ENCODE measurements at places on chromosomes 11 and 22. TPM values are rescaled to one million over a fixed set of nuclear protein-coding genes. Genes with fewer than 3 reads are reported as not detected.
A peak's percentile ranks its signal among the peaks of the same experiment; 100 is the strongest.

DNA sequence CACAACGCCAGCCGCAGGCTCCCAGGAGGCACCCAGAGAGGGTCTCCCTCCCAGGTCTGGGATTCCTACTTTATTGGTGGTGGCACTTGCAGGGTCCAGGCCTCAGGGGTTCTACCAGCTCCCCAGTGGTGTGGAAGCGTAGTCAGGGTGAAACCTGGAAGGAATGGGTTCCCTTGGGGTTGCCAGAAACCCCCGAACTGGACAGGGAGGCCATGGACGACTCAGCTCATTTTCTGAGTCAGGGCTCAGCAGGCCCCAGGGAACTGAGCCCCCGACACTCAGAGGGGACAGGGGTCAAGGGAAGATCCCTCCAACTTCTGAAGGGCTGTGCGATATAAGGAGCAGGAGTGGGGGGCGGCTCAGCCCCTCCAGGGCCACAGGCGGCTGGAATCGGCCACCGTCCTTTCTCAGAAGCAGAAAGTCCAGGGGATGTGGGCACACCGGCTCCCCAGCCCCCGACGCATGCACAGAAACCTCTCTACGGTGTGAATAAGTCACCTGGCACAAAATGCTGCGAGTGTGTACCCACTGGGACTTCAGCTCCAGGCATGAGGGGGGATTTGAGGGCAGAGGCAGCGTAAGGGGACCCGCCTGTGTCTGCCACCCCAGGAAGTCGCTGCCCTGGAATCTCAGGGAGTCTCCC is 25.1 kb downstream of the MRGPRG start:
- H3K4me1 ChIP-seq: no peaks in the 10 kb centered on the region
- H3K36me3 ChIP-seq: no peaks in the 10 kb centered on the region
- no peak for DNase-seq
- no peak overlapping the region for H3K4me3 ChIP-seq

DNA sequence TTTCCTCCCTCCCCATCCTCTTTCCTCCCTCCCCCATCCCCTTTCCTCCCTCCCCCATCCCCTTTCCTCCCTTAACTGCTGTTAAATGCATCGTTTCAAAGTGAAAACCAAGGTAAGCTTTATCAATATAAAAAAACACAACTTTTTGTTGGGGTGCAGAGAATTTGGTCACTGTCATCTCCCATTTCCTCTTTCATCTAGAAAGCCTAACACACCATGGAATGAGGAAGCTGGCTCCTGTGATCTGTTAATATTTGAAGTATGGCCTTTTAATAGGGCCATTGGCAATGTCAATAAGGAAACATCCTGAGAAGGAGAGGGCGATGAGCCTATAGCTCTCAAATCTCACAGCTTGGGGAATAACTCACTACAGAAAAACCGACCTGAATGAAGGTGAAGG is 7.0 kb downstream of the EXPH5 start:
- H3K4me3 ChIP-seq: no peak overlapping the region
- no peaks in the 10 kb centered on the region for H3K36me3 ChIP-seq

GRCh38 chr11:117861151-117862018 is 15.1 kb downstream of the FXYD6 start:
- no peaks in the 10 kb centered on the region for H3K36me3 ChIP-seq
- H3K4me3 ChIP-seq: no peak overlapping the region
- peaks cover 3% of the 10 kb centered on the region for H3K4me1 ChIP-seq
- no peak for DNase-seq

TAF6L gene
- 21.0 TPM for total RNA-seq

GRCh38 chr22:17570851-17571631 is 7.7 kb downstream of the SLC25A18 start:
- no peak for DNase-seq
- H3K27ac ChIP-seq: no peak overlapping the region
- H3K27me3 ChIP-seq: no peaks in the 10 kb centered on the region
- H3K4me3 ChIP-seq: no peak overlapping the region
- no peaks in the 10 kb centered on the region for H3K4me1 ChIP-seq

- H3K4me3 ChIP-seq: no peak overlapping the region
- no peaks in the 10 kb centered on the region for H3K4me1 ChIP-seq
- DNase-seq: no peak
- no peak overlapping the region for H3K27ac ChIP-seq
- H3K36me3 ChIP-seq: no peaks in the 10 kb centered on the region
Measured at GRCh38 chr22:48332438-48333322, 1495.0 kb downstream of the BRD1 start.

EMSY gene
- total RNA-seq: 31.5 TPM

DNA sequence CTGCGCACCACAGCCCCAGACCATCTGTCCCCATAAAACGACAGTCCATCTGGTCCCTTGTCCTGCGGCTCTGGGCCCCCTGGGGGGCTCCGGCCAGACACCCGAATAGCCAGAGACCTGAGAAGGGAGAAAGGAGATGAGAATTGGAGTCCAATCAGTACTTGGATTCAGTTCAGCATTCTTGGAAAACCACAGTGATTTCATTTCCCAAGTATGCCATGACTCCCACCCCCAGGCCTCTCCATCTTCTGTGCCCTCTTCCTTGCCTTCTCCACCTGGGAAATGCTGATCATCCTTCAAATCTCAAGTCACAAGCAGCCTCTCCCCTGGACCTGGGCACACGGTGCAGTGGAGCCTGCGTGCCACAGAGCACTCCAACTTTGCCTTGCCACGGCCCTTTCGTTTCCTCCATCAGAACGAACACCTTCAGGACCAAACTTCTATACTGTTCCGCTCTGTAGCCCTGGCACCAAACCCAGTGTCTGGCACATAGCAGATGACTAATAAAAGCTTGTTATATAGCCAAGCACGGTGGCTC is 10.9 kb upstream of the MFNG start:
- H3K4me3 ChIP-seq: no peak overlapping the region
- H3K4me1 ChIP-seq: peaks cover 9% of the 10 kb centered on the region
- H3K27ac ChIP-seq: no peak overlapping the region
- peaks cover 2% of the 10 kb centered on the region for H3K27me3 ChIP-seq
- H3K36me3 ChIP-seq: no peaks in the 10 kb centered on the region
- DNase-seq: no peak

DNA sequence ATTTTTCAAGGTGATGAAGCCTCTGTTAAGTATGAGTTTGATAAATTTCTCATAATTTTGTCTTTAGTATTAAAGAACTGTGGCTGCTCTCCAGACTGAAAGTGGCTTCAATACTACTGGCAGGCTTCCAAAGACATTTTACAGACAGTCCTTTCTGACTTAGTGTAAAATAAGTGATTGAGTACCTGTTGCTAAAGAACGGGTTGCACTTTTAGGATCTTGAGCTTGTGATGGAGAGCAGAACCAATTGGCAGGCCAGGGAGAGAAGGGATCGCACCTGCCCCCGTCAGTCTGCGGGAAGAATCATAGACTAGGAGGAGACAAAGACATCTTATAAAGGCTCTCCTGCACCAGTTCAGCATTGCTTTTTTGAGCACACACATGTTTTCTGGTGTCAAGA is 4.4 kb downstream of the NCAM1 start:
- DNase-seq: no peak
- H3K27ac ChIP-seq: no peak overlapping the region
- peaks cover 52% of the 10 kb centered on the region for H3K27me3 ChIP-seq
- no peak overlapping the region for H3K4me3 ChIP-seq

GRCh38 chr11:3969613-3970012 is 114.1 kb downstream of the STIM1 start:
- peak overlapping the region; percentile 88 for H3K27ac ChIP-seq
- peak overlapping the region; percentile 48 for H3K4me3 ChIP-seq
- H3K36me3 ChIP-seq: peaks cover 48% of the 10 kb centered on the region
- DNase-seq: no peak

DNA sequence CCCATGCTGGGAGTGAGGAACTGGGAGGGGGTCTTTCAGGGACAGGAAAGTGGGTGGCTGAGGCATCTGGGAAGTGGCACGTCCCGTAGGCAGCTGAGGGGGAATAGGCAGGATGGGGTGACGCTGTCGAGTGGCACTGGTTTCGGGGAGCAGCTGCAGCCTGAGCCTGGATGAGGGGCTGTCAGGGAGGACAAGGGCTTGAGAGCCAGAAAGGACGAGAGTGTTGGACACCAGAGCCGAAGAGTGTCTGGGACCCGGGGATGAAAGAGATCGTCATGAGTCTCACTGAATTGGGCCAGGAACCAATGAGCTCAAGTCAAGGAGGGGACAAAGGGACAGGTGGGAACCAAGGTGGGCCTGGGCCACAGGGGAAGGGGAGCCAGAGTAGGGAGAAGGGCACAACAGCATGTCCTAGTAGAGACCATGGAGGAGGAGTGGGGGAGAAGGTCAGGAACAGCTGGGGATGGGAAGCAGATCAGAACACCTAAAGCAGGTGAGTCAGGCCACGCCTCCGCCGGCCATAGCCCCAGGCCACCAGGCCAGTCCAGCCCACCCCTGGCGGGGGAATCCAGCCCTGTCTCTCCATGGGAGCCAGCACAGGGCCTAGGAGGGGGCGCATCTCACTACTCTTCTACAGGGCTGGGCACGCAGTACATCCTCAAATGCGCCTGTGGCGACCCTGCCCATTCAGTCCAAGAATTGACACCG is 4.2 kb downstream of the RAB3IL1 start:
- no peak overlapping the region for H3K4me3 ChIP-seq
- H3K27ac ChIP-seq: no peak overlapping the region
- DNase-seq: no peak
- H3K4me1 ChIP-seq: peaks cover 6% of the 10 kb centered on the region

CRYAB gene
- not detected for total RNA-seq

HEPN1 gene
- not detected for total RNA-seq

DNA sequence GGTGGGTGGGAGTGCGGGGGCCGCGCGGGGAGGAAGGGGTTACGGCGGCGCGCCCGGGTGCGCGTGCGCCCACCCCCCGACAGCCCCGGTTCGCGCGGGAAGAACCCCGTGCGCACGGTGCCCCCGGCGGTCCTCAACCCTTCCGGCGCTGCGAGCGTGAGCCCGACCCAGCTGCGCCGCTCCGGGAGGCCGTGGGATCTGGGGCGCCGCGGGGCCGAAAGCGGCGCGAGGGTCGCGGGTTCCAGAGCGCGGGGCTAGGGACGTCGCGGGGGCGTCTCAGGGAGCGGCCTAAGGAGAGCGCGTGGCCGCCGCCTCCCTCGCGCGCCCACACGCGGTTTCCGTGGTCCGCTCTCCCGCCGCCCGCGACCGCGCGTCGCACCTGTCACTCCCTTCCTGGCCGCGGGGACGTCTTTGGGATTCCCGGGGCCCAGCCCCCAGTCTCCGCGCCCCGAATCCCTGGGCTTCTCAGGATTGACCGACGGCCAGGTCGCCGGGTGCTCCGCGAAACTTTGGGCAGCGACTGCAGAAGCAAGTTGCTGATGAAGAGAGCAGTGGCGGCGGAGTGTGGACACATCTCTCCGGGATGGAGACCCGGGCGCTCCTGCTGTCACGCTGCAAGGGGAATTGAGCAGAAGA is 582 bp downstream of the SREBF2 start:
- H3K4me3 ChIP-seq: peak overlapping the region; percentile 99
- H3K36me3 ChIP-seq: peaks cover 69% of the 10 kb centered on the region
- H3K4me1 ChIP-seq: peaks cover 45% of the 10 kb centered on the region
- DNase-seq: peak; percentile 54
- no peaks in the 10 kb centered on the region for H3K27me3 ChIP-seq
- H3K27ac ChIP-seq: peak overlapping the region; percentile 89

GRCh38 chr22:22180738-22181285 is 63.8 kb upstream of the VPREB1 start:
- no peak overlapping the region for H3K27ac ChIP-seq
- H3K36me3 ChIP-seq: no peaks in the 10 kb centered on the region
- DNase-seq: no peak
- H3K4me3 ChIP-seq: no peak overlapping the region
- H3K27me3 ChIP-seq: peaks cover 35% of the 10 kb centered on the region

DNA sequence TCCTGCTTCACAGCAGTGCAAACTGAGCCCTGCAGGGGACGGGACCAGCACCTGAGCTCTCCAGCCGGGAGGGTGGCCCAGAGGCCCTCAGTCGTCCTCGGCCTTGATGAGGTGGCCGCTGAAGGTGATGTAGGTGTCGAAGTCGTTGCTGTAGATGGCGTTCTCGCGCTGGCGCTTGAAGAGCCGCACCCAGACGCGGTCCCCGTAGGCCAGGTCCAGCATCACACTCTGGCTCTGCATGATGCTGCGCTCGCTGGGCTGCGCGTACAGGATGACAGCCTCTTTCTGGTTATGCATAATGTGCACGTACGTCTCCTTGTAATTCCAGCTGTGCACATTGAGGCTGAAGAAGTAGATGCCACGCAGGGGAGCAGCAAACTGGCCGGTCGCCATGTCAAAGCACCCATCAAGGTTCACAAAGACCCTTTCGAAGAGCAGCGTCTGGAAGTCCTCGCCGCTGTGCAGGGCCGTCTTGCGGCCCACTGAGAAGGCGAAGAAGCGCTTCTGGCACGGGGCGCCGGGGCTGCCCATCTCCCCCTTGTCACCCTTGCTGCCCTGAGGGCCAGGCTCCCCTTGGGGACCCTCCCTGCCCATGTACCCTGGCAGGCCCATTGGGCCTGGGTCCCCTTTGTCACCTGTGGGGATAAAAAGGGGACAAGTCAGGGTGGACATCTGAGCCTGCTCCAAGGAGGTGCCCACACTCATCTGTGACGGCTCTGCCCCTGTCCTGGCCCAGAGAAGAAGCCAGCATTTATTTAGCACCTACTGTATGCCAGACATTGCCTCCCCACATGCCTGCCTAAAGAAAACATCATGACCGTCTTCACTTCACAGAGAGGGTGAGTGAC is 5.7 kb downstream of the C1QTNF6 start:
- H3K4me3 ChIP-seq: no peak overlapping the region
- H3K27ac ChIP-seq: no peak overlapping the region
- peaks cover 20% of the 10 kb centered on the region for H3K4me1 ChIP-seq
- no peak for DNase-seq

DNA sequence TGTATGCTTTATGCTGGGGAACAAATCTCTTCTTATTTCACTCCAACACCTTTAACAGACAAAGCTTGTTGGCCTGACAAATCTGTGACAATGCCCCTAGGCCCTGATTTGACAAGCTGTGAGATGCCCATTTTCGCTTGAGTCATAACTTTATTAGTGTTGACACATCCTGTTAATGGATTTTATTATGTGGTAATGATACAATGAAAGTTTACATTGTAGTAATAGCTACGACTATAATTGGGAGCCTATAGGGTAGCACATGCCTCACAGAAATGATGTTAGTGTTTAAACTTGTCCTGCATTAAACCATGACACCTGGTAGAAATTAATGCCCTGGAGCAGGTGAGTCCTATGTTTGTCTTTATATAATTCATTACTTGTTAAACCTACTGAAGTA is 3.3 kb upstream of the MMP10 start:
- H3K27me3 ChIP-seq: peaks cover 2% of the 10 kb centered on the region
- no peaks in the 10 kb centered on the region for H3K4me1 ChIP-seq

OLFML1 gene
- not detected for total RNA-seq

TRIM29 gene
- total RNA-seq: not detected

GRCh38 chr11:13384908-13385640 is 77.9 kb downstream of the BTBD10 start:
- no peak overlapping the region for H3K27ac ChIP-seq
- no peaks in the 10 kb centered on the region for H3K27me3 ChIP-seq
- peaks cover 34% of the 10 kb centered on the region for H3K36me3 ChIP-seq
- DNase-seq: no peak

Measured in activated T-helper 2 cell treated with anti-CD3 and anti-CD28 coated beads, Interferon-gamma antibody, Interleukin-2, Interleukin-4, amounts not matched to agents 10 μg/mL and 5 μg/mL and 100 μg/mL, durations not matched to agents 14 hours and 24 hours and 36 hours (primary cell).